ENCODE measurements at places on chromosomes 3 and 15. TPM values are rescaled to one million over a fixed set of nuclear protein-coding genes. Genes with fewer than 3 reads are reported as not detected.
A peak's percentile ranks its signal among the peaks of the same experiment; 100 is the strongest.

Gene IL17RE
- total RNA-seq: 2.5 TPM

GRCh38 chr3:42504334-42505127, 2.1 kb downstream of the VIPR1 start:
- no peaks in the 10 kb centered on the region for H3K36me3 ChIP-seq
- H3K27ac ChIP-seq: peak overlapping the region; percentile 5
- DNase-seq: peak; percentile 46
- H3K4me1 ChIP-seq: no peaks in the 10 kb centered on the region

DNA sequence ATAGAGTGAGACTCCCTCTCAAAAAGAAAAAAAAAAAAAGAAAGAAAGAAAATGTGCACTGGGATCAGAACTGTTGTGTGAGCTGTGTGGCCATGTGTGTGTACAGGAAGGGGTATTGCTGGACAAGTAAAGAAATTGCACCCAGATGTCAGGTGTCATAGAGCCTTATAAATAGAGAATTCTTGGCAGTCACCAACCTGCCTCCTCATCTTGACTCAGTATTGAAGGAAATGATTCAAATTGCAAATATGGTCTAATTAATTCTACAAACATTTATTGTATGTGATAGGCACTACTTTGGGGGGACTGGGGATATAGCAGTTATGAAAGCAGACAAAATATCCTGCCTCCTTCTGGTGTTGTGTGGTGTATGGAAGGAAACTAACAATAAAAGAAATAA, 243.8 kb upstream of the TTC14 start:
- no peaks in the 10 kb centered on the region for H3K27me3 ChIP-seq
- H3K27ac ChIP-seq: no peak overlapping the region
- no peak overlapping the region for H3K4me3 ChIP-seq

DNA sequence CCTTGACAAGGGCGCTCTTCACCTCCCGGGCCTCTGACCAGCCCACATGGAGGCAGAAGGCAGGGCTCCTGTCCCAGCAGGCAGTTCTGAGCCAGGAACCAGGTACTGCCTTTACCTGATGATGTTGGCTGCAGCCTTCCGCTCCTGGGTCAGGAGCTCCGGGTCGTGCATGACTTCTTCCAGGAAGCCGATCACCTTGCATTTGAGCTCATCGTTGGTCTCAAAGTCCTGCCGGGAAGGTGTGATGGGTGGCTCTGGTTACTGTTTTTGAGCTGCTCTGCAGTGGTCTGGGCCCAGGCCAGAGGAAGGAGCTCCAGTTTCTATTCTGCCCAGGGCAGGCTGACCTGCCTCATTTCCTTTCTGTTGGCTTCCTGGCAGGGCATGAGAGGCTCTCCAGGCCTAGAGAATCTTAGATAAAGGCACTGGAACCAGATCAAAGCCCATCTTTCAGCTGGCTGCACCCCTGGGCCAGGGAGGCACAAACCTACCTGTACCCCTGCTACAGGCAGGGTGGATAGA, 53.2 kb upstream of the CTSH start:
- H3K4me3 ChIP-seq: no peak overlapping the region
- no peaks in the 10 kb centered on the region for H3K27me3 ChIP-seq
- DNase-seq: no peak
- no peaks in the 10 kb centered on the region for H3K4me1 ChIP-seq
- H3K36me3 ChIP-seq: no peaks in the 10 kb centered on the region

Gene PRTG
- total RNA-seq: 2.1 TPM

GRCh38 chr3:123953735-123954134, 7.3 kb downstream of the CCDC14 start:
- no peaks in the 10 kb centered on the region for H3K4me1 ChIP-seq
- H3K27me3 ChIP-seq: no peaks in the 10 kb centered on the region
- H3K36me3 ChIP-seq: peaks cover 3% of the 10 kb centered on the region
- no peak for DNase-seq
- no peak overlapping the region for H3K4me3 ChIP-seq

DNA sequence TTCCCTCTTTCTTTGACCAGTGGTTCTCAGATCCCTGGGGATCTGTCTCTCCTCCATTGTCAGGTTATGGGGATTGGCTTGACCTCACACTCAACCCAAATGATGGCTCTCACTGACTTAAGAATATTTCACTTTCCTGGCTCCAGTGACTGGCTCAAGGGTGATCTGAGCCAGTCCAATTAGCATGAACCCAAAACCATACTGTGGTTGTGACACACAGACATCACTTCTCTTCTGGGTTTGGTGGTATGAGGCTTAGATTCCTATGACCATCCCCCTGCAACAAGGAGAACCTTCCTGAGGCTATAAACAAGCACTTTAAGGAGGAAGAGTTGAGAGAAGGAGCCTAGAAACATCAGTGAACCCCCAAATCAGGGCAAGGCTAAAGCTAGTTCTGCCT, 85.8 kb downstream of the KCNAB1 start:
- H3K27me3 ChIP-seq: no peaks in the 10 kb centered on the region
- no peak overlapping the region for H3K4me3 ChIP-seq
- no peak for DNase-seq
- no peak overlapping the region for H3K27ac ChIP-seq

Gene MYO1E
- total RNA-seq: 21.0 TPM

DNA sequence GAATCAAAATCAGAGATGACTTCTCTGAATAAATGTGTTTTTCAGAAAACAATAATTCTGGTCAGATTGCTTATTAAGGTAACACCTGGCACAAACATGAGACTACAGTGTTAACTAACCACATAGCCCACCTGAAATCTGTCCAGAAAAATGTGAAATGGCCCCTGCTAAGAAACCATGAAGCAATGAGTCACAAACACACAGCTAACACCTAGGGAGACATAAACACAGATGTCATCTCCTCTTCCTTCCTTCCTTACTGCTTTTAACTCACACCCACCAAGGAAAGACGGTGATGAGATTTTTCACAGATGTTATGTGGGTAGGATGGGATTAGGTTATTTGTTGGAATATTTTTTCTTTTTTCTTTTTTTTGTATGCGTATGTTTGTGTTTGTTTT, 315.0 kb upstream of the STAC start:
- H3K4me3 ChIP-seq: no peak overlapping the region
- H3K27ac ChIP-seq: no peak overlapping the region
- no peaks in the 10 kb centered on the region for H3K4me1 ChIP-seq
- DNase-seq: no peak

Gene ROBO1
- 40.5 TPM for total RNA-seq

Gene SAMMSON
- total RNA-seq: not detected

GRCh38 chr3:182455011-182455410, 338.3 kb upstream of the ATP11B start:
- no peak overlapping the region for H3K27ac ChIP-seq
- H3K4me3 ChIP-seq: no peak overlapping the region
- no peaks in the 10 kb centered on the region for H3K27me3 ChIP-seq
- no peaks in the 10 kb centered on the region for H3K36me3 ChIP-seq
- no peaks in the 10 kb centered on the region for H3K4me1 ChIP-seq
- DNase-seq: no peak

GRCh38 chr3:105883798-105884377, 15.1 kb upstream of the CBLB start:
- no peaks in the 10 kb centered on the region for H3K27me3 ChIP-seq
- no peak for DNase-seq
- H3K27ac ChIP-seq: no peak overlapping the region
- no peaks in the 10 kb centered on the region for H3K36me3 ChIP-seq

Gene MYZAP
- total RNA-seq: 55.1 TPM

GRCh38 chr15:89822951-89823711, 8.5 kb upstream of the ANPEP start:
- H3K27me3 ChIP-seq: peaks cover 30% of the 10 kb centered on the region
- H3K4me3 ChIP-seq: no peak overlapping the region
- no peaks in the 10 kb centered on the region for H3K36me3 ChIP-seq
- DNase-seq: no peak
- no peak overlapping the region for H3K27ac ChIP-seq

- peak; percentile 48 for DNase-seq
- peaks cover 37% of the 10 kb centered on the region for H3K4me1 ChIP-seq
Observed at GRCh38 chr15:99435113-99435695, 130.6 kb upstream of the MEF2A start.

- no peak for DNase-seq
- H3K4me1 ChIP-seq: peaks cover 18% of the 10 kb centered on the region
- no peak overlapping the region for H3K4me3 ChIP-seq
- H3K27me3 ChIP-seq: no peaks in the 10 kb centered on the region
Observed at GRCh38 chr15:75573648-75574384, 5.3 kb downstream of the PTPN9 start.
